HCT116 (cell line): ENCODE measurements at places on chromosomes 5 and 9. TPM values are rescaled to one million over a fixed set of nuclear protein-coding genes. Genes with fewer than 3 reads are reported as not detected.

DNA sequence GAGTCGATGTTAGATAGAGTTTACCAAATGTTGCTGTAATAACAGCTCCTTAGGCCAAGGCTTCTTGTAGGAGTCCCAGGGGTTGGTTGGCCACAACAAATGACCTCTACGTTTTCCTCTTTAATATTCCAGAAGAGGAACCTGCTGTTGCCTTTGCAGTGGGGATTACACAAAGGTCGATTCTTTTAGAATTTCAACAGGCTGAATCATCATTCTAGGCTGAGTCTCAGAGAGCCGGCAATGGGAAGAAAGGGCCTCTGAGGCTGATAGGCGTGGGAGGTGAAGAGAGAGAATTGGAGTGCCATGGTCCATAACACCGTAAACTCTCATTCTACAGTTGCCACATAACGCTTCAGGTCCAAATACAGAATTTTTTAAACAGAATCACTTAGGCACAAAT is 405.9 kb upstream of the DAP start:
- no peaks in the 10 kb centered on the region for H3K4me1 ChIP-seq
- no peaks in the 10 kb centered on the region; the same call in 1 of the 2 replicates for H3K27me3 ChIP-seq
- no peak overlapping the region for H3K4me3 ChIP-seq
- no peak for DNase-seq
- no peaks in the 10 kb centered on the region for H3K36me3 ChIP-seq
- H3K27ac ChIP-seq: no peak overlapping the region

DNA sequence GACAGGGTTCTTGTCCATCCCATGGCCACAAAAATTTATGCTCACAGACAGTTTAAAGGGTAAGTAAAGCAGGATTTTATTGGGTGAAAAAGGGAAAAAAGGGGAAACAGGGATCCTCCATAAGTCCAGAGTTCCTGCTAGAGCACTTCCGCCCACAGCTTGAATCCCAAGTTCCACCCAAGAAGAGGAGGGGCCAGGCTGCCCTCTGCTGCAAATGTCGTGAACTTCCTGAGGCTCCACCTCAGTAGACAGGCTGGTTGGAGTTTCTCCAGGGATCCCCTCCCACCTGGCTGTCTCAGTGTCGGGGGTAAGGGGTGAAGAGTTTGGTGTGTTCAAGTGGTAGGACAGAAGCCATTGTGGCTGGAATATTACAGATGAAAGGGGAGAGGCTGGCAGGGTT is 275.0 kb upstream of the SGCD start:
- H3K4me3 ChIP-seq: no peak overlapping the region
- no peaks in the 10 kb centered on the region for H3K4me1 ChIP-seq
- H3K27ac ChIP-seq: no peak overlapping the region
- no peak for DNase-seq

DNA sequence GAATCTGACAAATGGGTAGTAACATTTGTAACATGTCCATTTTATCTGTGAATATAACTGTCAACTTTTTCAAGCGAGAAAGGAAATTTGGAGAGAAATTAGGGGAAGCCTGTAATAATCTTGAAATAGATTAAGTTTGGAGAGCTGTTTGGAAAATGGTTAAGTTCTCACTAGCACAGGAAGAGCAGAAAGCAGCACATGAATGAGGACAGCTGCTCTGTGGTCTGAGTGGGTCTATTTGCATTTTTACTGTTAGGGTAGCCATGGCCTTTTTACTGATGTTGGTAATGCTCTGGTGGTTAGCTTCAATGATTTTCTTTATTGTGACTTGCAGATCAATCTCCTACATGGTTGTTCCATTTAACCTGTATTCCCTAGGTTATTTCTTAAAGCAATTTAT is 144.5 kb upstream of the GDNF start:
- H3K4me3 ChIP-seq: no peak overlapping the region
- peaks cover 34% of the 10 kb centered on the region for H3K27me3 ChIP-seq
- H3K36me3 ChIP-seq: no peaks in the 10 kb centered on the region
- no peaks in the 10 kb centered on the region for H3K4me1 ChIP-seq
- H3K27ac ChIP-seq: no peak overlapping the region
- no peak for DNase-seq

DNA sequence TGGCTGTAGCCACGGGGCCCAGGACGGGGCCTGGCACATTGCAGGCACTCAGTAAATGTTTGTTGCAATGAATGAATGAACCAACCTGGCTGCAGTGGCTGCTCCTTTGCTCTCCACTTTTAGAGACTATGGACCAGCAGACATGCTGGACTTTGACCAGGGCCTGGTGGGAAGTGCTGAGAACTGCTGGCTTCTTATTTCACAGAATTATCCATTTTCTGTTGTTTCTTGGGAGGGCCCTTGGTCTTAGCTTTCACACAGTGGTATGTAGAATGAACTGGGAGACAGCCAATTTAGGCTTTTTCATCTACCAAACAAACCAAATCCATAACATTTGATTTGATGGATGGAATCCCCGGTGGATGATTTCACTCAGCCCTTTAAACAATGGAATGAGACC is 78.0 kb upstream of the LHFPL2 start:
- H3K27ac ChIP-seq: no peak overlapping the region
- no peak for DNase-seq
- H3K4me3 ChIP-seq: no peak overlapping the region
- H3K4me1 ChIP-seq: no peaks in the 10 kb centered on the region; the same call in 1 of the 2 replicates

DNA sequence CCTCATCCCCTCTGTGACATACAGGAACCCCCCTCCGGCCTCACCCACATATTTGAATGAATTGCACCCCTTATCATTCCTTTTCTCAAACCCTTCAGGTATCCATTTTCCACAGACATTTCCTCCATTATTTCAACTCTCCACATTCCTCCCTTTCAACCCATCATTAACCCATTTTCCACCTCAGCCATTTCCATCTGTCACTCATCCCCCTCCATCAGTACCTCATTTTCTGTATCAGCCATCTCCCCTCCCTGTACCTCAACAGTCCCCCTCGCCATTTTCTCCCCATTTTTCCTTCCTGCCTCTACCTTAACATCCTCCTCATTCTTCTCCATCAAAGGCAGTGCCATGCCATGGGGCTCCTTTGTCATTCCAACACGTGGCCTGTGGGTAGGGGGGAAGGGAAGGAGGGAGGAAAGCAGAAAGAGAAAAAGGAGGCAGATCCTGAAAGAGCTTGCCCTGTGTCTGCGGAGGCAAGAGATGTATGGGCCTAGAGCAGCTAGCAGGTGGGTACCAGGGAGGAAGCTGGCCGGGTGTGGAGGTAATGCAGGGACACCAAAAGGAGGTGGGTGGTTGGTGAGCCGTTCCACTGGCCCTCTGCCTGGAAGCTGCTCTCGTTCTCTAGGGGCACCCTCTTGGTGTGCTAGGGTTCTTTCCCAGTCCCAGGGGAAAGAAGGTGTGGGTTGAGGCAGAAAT is 1.5 kb downstream of the DNAJB5 start:
- H3K27me3 ChIP-seq: no peaks in the 10 kb centered on the region
- H3K36me3 ChIP-seq: no peaks in the 10 kb centered on the region
- no peak for DNase-seq
- peaks cover 21% of the 10 kb centered on the region for H3K4me1 ChIP-seq

- DNase-seq: no peak
- no peak overlapping the region for H3K4me3 ChIP-seq
- peaks cover 26% of the 10 kb centered on the region for H3K4me1 ChIP-seq
Observed at GRCh38 chr5:149127394-149127955, 13.8 kb upstream of the ABLIM3 start.

- no peak overlapping the region for H3K4me3 ChIP-seq
- H3K27ac ChIP-seq: no peak overlapping the region
- DNase-seq: no peak
- no peaks in the 10 kb centered on the region for H3K4me1 ChIP-seq
Observed at GRCh38 chr5:6468104-6468503, 19.4 kb downstream of the UBE2QL1 start.

DNA sequence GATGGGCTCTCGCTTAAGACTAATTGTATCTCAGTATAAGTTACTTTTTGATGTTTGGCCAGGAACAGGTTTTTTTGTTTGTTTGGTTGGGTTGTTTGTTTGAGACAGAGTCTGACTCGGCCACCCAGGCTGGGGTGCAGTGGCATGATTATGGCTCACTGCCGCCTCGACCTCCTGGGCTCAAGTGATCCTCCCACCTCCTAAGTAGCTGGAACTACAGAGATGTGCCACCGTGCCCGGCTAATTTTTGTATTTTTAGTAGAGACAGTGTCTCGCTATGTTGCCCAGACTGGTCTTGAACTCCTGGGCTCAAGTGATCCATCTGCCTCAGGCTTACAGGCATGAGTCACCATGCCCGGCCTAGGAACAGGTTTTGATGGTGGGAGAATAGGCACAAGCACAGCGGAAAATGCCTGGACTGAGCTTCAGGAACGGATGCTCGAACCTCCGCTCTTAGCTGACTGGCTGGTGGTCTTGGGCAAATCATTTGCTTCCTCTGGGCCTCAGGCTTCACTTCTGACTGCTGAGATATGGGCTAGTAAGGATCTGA is 11.4 kb upstream of the SYNPO start:
- no peaks in the 10 kb centered on the region for H3K27me3 ChIP-seq
- H3K4me3 ChIP-seq: no peak overlapping the region
- DNase-seq: no peak
- H3K4me1 ChIP-seq: peaks cover 23% of the 10 kb centered on the region
- no peaks in the 10 kb centered on the region for H3K36me3 ChIP-seq

DNA sequence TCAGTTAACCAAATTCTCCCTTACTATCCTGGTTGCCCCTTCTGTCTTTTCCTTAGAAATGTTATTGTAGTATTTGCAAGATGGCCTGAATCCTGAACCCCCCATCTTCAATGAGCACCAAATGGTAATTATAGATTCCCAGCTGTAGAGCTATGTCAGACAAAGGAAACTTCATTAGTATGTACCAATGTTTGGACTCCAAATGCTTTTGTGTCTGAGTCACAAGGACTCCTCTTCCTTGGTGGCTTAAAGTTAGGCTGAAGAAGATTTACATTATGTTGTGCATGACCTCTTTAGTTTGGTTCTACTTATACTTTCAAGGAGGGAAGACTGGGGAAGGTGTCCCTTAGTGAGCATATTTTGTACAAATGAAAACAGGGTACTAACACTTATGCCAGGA is 105.9 kb upstream of the CDKN2B start:
- no peak for DNase-seq
- H3K36me3 ChIP-seq: no peaks in the 10 kb centered on the region
- no peak overlapping the region for H3K4me3 ChIP-seq
- H3K4me1 ChIP-seq: no peaks in the 10 kb centered on the region
- H3K27ac ChIP-seq: no peak overlapping the region
- H3K27me3 ChIP-seq: no peaks in the 10 kb centered on the region

DNA sequence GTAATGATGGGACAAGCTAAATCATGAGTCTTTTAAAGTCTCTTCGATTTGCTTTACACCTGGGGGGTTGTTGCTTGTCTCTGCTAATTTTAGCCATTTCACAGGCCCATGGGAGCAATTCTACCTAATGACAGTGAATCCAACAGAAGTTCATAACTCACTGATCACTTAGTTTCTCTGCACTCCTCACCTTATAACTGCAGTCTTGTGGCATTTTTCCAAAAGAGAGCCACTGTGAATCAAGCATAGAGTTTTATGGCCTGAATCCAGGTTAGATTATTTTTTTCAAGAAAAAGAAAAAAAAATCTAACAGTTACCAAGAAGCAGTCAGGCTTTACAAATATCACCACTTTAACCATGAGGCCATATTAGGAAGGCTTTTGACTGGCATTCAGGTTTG is 1.5 kb upstream of the IL7R start:
- no peak for DNase-seq
- no peak overlapping the region for H3K4me3 ChIP-seq
- peaks cover 23% of the 10 kb centered on the region for H3K4me1 ChIP-seq
- H3K27me3 ChIP-seq: peaks cover 5% of the 10 kb centered on the region; the same call in 1 of the 2 replicates

DNA sequence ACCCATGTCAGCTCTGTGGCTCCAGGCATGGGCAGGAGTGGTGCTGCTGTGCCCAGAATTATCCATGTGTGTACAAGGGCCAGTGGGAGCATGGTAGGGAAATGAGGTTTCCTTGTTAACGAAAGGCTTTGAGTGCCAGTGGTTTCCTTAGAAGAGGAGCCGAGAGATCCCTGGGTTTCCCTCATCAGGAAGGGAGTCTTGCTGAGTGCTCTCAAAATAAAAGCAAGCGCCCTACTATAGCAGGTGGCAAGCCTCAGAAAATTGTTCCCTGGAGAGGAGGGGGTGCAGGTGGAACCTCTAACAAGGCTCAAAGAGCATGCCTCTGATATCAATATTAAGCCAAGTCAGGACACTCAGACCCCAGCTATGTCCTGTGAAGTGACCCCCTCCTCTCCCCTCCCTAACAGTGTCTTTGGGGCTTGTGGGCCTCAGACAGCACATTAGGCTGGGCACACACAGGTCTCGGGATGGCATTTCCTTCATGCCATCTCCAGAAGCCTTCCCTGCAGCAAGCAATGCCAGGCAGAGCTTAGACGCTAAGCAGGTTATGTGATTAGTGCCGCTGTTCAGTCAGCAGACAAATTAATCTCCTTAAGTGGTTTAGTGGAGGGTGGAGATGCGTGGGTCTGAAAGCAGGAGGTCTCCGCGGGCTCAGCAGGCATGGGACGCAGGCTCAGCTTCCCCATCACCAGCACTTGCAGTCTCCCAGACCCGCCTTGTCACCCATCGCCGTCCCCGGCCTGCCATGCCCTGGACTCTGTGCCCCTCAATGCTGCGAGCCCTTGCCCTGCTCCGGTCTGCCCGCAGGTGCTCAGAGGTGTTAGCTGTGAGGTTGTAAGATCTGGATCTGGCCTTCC is 60.0 kb upstream of the RARS1 start:
- H3K27ac ChIP-seq: no peak overlapping the region
- H3K27me3 ChIP-seq: no peaks in the 10 kb centered on the region
- no peak for DNase-seq
- peaks cover 20% of the 10 kb centered on the region for H3K36me3 ChIP-seq
- H3K4me1 ChIP-seq: no peaks in the 10 kb centered on the region

DNA sequence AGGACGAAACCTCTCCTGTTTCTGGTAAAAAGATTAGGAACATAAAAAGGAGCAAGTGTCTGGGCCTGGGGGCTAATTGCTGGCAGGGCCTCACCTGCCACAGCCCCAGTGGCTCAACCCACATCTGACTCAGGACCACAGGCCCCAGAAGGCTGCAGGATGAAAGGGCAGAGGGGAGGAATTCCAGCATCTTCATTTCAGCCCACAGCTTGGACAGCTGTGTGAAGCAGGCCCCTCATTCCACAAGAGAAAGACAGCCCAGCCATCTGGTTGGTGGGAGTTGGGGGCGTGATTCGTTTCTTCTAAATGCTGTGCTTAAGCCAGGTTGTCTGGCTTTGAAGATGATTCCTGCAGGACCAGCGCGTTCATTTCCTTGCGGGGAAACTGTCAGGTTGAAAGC is 29.1 kb downstream of the NKX2-5 start:
- H3K4me3 ChIP-seq: no peak overlapping the region
- H3K27ac ChIP-seq: no peak overlapping the region
- H3K27me3 ChIP-seq: peaks cover 15% of the 10 kb centered on the region; the same call in 1 of the 2 replicates
- DNase-seq: no peak
- no peaks in the 10 kb centered on the region for H3K36me3 ChIP-seq

DNA sequence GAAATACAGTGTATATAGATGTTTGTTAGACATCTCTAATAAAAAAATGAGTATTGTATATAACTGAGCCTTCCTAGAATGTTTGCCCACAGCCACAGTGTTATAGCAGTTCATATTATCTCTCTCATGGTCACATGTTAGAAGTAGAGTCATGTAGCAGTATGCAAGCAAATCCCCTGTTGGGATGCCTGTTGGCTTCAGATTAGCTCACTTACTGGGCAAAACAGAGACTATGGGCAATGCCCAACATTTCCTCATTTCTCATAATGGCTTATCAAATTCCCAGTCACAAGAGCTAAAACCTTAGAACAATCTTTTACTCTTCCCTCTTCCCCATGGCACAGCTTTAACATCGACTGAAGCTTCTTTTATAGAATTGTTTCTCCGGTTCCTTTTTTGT is 27.0 kb upstream of the PDCD1LG2 start:
- H3K27me3 ChIP-seq: no peaks in the 10 kb centered on the region
- no peak overlapping the region for H3K27ac ChIP-seq
- no peak for DNase-seq
- H3K4me3 ChIP-seq: no peak overlapping the region

The SAXO1 gene
- total RNA-seq: not detected

The CEMIP2 gene
- 14.3 TPM for total RNA-seq

The MPDZ gene
- 0.12 TPM for total RNA-seq

The SLC6A3 gene
- not detected for total RNA-seq

The C1QTNF2 gene
- total RNA-seq: 0.15 TPM
